NCI-H1105 treated with DMSO at 0.1 percent for 48 hours (cell line): ENCODE measurements at places on chromosomes 1 and 21.

DNA sequence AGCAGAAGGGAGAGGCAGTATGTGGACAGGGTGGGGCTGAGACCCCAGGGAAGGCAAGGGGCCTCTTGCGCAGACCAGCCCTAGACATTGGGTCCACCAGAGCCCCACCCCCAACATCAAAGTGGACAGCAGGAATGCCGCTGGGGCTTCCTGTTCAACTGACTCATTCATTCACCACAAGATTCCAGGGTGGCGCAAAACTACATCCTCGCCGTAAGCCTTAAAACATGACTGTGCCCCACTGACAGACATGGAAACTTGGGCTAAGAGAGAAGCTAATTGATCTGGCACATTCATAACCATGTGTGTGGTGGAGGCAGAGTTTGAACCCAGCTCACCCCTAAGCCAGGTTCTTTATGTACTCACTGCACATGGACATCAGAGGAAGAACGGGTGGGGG is 14.0 kb downstream of the COL16A1 start:
- no peak for DNase-seq

- no peak for DNase-seq
Measured at GRCh38 chr1:235898126-235898525, 31.4 kb upstream of the LYST start.

DNA sequence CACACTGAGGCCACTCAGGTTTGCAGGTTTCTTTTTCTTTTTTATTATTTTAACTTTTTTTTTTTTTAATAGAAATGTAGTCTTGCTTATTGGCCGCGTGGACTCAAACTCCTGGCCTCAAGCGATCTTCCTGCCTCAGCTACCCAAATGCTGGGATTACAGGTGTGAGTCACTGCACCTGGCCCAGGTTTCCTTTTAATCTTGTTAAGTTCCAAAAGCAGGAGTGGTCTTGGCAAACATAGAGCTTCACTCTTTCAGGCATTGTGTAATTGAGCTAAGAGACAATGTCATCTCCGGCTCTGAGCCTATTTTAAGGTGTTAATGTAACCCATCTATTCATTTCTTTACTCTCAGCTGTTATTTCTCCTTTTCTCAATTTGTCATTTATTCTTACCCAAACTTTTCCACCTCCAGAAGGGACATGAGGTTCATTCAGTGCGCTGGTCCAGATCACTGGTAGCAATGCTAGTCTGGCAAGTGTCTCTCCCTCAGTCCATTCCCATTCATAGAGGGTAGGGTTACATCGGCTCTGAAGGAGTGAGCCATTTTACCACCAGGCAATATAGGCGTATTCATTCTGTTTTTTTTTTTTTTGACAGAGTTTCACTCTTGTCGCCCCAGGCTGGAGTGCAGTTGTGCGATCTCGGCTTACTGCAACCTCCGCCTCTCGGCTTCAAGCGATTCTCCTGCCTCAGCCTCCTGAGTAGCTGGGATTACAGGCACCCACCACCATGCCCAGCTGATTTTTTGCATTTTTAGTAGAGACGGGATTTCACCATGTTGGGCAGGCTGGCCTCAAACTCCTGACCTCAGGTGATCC is 11.3 kb upstream of the MFSD2A start:
- no peak for DNase-seq

GRCh38 chr1:247639381-247639981 is 34.1 kb downstream of the OR2G3 start:
- no peak for DNase-seq

- peak; percentile 75 for DNase-seq
Measured at GRCh38 chr1:21338573-21339355, 48.5 kb upstream of the ECE1 start.
